ENCODE measurements at places on chromosomes 1 and 21.

DNA sequence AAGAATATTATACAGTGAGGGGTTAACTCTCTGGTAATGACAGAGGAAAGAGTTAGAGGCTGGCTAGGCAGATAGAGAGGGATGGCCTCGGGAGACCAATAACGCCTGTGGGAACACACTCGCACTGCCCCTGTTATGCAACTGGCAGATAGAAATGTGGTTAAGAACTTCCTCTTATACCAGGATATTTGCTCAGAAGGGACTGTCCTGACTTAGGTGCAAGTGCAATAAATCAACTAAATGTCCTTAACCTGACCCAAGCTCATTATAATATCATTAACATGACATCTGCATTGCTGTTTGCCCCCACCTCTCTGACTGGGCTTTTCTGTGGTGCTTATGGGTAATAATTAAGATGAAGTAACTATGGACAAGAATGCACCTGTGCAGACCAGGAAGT is 1518.0 kb downstream of the NCAM2 start:
- no peak for DNase-seq

DNA sequence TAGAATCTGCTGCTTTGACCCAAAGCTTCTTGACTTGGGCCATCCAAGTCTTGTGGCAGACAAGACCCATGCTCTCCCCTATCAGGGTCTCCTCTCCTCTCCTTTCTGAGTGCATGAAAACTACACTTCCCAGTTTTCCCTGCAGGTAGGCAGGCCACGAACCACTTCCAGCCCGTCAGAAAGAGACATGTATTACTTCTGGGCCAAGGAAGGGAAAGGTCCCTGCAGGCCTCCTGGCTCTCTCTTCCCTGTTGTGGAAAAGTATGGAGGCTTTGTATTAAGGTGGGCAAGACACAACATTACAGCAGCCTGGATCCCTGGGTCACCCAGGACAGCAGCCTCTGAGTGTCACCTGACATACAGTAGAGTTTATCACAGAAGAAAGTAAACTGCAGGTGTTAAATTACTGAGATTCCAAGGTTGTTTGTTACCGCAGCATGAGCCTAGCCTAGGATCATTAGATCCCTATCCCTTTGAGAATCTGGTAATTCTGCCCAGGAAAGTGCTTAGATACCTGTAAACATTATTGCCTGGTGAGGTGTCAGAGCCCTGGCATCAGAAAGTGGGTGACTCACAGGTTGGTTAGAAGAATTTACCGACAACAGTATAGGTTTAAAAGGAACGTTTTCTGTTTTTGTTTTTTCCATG is 717.3 kb downstream of the MATN1 start:
- no peak for DNase-seq

- DNase-seq, result no peak
These were observed 81.4 kb downstream of the VAV3 start for GRCh38 chr1:107883562-107883961.

DNA sequence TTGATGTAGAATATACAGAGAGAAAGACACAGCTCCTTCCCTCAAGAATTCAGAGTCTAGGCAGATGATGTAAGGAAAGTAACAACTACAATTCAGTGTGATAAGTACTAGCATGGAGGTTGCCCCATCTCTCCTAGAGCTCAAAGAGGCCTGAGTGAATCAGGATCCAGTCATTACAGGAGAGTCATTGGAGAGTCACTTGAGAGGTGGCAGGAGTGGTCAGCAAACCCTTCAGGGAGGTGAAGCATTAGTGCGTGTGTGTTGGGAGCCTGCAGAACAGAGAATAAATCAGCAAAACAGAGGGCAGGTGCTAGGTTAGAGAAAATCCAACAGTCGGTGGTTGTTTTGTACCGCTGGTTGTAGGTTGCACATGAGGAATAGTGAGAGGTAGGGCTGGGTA is 46.1 kb downstream of the GRIK1 start:
- no peak for DNase-seq

- no peak for DNase-seq
These were observed 176.1 kb downstream of the GRIK1 start for GRCh38 chr21:29763674-29764073.

- no peak for DNase-seq
These were observed 11.8 kb upstream of the ZFP69B start for GRCh38 chr1:40438391-40439015.

DNA sequence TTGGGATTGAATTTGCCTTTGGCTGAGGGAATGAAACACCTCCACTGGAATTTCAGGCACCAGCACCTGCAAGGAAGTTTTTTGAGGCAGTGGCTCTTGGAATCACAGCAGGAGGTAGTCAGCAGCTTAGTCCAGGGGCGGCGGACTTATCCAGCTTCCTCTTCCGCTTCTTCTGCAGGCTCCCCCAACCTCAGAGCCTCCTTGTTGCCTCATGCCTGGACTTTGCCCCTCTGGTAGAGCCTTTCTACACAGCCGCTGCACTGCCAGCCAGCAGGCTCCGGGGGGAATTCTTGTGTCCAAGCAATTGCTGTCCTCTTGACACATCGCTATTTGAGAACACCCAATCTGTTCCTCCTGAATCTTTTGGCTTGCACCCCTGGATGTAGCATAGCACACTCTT is 4.4 kb upstream of the RHEX start:
- no peak for DNase-seq

DNA sequence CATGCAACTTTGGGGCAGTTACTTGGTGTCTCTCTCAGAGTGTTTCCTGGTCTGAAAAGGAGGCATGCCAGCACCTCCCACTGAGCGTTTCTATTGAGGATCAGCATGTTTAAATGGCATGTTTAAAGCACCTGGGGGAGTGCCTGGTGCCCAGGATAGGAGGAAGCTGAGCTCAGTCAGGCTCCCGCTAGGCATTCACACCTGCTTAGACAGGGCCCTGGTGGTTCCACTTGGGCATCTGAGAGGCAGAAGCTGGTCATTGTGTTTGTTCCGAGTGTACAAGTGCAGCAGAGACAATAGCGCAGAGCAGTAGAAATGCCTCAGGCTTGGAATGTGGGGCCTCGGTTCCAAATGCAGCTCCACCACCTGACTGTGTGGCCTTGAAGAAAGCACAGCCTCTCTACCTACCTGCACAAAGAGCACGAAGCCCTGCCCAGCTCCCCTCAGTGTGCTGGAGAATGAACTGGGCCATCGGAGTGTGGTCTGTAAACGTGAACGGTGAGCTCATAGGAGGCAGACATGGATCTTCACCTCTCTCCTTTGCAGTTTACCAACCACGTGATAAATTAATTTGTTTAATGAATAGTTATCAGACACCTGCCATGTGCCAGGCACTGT is 20.3 kb upstream of the TMEM222 start:
- no peak for DNase-seq

- no peak for DNase-seq
These were observed 54.2 kb upstream of the KAZN start for GRCh38 chr1:14544319-14544718.

GRCh38 chr1:229372251-229372650 is 29.4 kb upstream of the CCSAP start:
- no peak for DNase-seq

GRCh38 chr1:117633423-117633822 is 27.6 kb downstream of the TENT5C start:
- DNase-seq, result no peak

DNA sequence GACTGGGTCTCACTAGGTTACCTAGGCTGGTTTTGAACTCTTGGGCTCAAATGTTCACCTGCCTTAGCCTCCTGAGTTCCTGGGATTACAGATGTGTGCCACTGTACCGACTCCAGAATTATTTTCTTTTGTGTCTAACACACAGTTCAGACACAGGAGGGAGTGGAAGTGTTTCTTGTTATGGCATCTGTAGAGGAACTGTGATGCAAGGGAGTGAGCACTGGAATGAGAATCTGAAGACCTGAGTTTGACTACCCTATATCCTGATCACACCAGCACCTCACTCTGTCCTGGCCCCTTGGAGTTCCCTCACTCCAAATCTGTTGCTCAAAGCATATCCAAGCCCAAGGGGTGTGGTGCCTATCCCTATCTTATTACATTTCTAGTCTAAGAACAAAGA is 15.2 kb downstream of the OPTC start:
- no peak for DNase-seq

- no peak for DNase-seq
These were observed 1.7 kb downstream of the SLC19A1 start for GRCh38 chr21:45540601-45540970.

DNA sequence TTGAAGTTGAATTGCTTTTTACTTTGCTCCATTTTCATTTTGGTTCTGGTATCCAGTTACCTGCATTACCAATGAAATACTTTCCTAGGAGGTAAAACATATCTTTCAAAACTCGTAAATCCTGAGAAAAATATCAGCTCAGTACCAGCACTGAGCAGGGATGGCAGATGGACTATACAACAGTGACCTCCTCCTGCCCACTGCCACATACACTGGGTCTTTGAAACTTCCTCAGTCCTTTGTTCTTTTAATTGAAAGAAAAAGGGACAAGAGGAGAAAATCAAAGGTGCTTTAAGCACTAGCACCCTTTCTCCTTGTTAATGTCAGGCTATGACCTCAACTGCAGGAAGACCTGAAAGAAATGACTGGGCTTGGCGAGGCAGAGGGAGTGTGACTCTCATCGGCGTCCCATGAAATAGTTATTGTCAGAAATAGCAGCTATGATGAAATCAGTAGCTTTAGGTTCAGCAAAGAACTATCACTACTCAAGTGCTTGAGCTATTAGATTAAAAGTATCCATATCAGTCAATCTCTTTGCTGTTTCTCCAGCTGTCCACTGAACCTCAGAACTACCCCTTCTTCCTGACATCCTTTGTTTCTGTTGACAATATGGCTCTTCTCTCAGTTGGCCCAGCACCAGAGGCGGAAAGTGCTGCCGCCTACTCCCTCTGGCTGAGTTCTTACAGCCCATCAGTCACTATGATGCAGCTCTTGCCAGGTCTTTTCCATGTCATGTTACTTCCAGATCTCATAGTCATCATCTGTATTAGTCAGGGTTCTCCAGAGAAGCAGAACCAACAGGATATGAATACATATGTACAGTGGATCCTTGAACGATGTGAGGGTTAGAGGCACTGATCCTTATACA is 207.0 kb upstream of the MAP1LC3C start:
- no peak for DNase-seq

DNA sequence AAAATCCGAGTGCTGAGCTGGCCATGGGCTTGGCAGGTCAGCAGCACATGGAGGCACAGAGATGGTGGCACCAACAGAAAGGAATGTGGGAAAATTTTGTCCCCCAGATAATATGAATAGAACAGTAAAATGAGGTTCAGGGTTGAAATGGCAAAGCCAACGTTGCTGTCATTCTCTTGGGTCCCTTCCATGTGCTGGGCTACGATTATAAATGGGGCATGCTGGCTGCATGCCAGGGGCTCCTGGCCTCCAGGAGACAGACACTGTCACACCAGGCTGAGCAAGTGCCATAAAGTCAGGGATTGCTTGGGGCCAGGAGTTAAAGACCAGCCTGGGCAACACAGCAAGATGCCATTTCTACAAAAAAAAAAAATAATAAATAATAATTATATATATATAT is 77.1 kb downstream of the TOMM20 start:
- no peak for DNase-seq

DNA sequence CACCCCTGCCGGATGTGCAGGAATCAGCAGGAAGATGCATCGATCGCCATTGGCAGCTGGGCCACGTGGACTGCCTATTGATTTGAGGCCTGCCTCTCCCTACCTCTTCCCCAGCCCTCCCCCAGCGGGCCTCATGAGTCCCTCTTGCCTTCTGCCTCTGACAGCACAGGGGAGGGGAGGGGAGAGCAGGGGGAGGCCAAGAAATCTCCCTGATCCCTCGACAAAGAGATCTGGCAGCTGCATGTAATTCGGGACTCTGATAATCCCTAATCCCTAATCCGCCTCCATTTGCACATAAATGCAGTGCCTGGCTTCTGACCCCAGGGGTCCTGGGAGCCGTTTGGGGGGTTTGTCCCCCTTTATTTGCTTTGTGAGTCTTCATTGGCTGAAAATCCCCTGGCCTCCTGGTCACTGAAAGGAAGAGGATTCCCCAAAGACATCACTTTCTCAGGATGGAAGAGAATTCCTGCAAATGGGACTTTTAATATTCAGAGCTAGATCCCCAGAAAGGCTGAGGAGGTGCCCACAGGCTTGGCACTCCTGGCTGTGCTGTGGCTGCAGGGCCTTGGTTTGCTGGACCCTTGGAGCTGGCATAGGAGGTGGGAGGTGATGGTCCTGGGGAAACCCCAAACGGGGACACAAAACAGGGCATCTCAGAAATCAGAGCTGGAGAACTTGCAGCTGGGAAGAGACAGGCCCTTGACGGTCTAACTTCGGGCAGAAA is 239.4 kb upstream of the POU3F1 start:
- no peak for DNase-seq

DNA sequence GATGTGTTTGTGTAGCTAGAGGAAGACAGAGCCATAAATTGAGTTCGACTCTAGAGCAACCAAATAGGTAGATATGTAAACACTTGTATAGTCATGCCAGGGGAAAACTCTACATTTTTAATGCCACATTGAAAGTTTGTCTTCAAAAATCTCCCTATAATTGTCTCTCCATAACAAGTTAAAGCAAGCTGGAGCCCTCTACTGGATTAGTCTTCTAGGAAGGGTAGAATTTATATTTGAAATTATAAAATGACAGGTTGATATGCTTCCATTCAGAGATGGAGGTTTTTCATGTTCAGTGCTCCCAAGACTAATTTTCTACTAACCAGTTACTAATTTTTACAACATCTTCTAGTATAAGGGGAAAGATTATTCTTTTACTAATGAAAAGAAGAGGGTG is 13.1 kb upstream of the COL24A1 start:
- no peak for DNase-seq

GRCh38 chr21:28523367-28523766 is 469.3 kb downstream of the LTN1 start:
- no peak for DNase-seq

GRCh38 chr1:221327954-221328353 is 413.9 kb downstream of the DUSP10 start:
- no peak for DNase-seq
